ENCODE measurements at places on chromosomes 5 and 9.

GRCh38 chr9:101858026-101858425, 119.6 kb upstream of the GRIN3A start:
- DNase-seq: no peak

DNA sequence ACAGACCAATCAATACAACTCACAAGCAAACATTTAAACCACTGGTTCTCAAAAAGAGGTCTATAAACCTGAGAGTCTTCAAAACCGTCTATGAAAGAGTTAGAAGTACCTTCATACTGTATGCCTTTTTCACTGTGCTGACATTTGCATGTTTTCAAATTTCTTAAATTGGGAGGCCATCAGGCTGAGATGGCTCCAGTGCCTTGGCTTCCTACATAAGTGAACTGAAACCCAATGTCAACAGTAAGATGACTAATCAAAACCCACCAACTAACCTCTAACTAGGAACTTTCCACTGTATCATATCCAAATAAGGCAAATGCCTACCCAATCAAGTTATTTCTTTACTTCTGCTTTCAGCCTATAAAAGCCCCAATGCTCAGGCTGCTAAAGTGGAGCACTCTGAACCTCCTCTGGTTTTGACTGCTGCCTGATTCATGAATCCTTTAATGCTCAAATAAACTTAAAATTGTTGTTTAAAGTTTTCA, 35.1 kb downstream of the FAM13B start:
- DNase-seq: peak; percentile 82

DNA sequence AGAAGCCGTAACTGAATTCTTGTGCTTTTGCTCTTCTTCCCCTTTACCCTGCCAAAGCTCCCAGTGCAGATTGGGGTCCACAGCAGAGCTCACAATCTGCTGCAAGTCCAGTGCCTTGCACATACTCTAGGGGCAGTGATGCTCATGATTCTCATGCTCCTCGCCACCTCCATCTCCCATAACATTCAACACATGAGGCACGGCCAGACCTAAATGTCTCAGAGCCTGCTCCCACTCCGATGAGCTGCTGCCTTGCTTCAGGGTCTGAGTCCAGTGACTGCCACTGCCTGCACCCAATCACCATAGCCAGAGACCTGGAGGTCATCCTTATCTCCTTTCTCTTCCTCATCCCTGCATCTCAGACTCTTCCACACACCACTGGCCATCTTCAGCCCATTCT, 10.5 kb downstream of the CSF1R start:
- DNase-seq: no peak

GRCh38 chr9:114271556-114272510, 51.1 kb upstream of the ORM1 start:
- DNase-seq: peak; percentile 87

GRCh38 chr5:10467281-10468198, 25.9 kb downstream of the ROPN1L start:
- peak; percentile 88 for DNase-seq

GRCh38 chr9:136173648-136174290, 31.2 kb downstream of the LHX3 start:
- no peak for DNase-seq

Measured in suppressor macrophage treated with lipopolysaccharide for 1 hour (primary cell).